ENCODE measurements at places on chromosomes 4 and X. TPM values are rescaled to one million over a fixed set of nuclear protein-coding genes. Genes with fewer than 3 reads are reported as not detected.
A peak's percentile ranks its signal among the peaks of the same experiment; 100 is the strongest.

- peak; percentile 55 for DNase-seq
These were observed 17.1 kb downstream of the GAK start for GRCh38 chr4:915041-915474.

Gene IL1RAPL2
- not detected for total RNA-seq

Gene SLC2A9
- 19.0 TPM for total RNA-seq

Gene BTK
- total RNA-seq, result 34.1 TPM

GRCh38 chrX:153739754-153740486 is 15.3 kb downstream of the ABCD1 start:
- DNase-seq, result no peak

GRCh38 chr4:168174308-168174707 is 82.0 kb downstream of the ANXA10 start:
- DNase-seq, result no peak

GRCh38 chr4:14524276-14524675 is 478.0 kb upstream of the CPEB2 start:
- DNase-seq, result no peak

DNA sequence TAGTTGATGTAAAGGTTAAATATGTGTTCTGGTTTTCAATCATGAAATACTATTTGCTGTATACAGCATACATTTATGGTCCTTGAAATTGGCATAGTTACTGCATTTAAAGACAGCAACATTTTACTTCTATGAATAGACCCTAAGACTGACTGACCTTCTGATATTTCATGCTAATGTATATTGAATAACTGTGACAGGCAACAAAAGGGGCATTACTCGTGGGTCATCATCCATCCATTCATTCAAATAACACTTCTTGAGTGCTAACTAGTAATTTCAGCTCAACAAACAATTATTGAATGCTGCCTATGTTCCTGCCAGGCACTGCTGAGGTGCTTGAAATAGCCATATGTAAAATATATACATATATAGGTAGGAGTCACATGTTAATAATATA is 92.8 kb upstream of the ADAMTS3 start:
- DNase-seq, result no peak

All from upper lobe of right lung (tissue), 1 donor.